GM12865 (cell line): ENCODE measurements at places on chromosomes 5 and 9.

DNA sequence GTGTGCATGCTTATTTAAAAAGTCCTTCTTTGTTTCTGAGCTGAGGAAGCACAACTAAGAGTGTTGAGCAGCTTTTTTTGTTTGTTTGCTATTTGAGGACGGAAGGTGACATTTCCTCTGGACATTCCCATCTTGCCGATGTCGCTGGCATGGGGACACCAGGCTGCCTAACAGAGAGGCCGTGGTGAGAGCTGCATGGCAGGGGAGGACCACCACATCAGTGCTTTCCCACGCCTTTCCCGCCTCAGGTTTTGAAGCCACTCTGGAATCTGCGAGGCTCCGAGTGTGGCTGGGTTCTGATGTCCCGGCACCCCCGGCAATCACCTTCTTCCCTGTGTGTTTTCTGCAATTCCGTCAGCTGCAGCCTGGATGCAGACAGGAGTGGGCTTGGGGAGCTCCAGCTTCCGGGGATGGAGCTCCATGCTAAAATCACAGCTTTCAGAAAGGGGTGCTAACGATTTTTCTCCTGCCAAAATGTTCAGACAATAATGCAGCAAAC is 259.8 kb upstream of the IRX4 start:
- no peak for DNase-seq

- no peak for DNase-seq
Observed at GRCh38 chr9:105884416-105884815, 190.1 kb downstream of the TMEM38B start.

DNA sequence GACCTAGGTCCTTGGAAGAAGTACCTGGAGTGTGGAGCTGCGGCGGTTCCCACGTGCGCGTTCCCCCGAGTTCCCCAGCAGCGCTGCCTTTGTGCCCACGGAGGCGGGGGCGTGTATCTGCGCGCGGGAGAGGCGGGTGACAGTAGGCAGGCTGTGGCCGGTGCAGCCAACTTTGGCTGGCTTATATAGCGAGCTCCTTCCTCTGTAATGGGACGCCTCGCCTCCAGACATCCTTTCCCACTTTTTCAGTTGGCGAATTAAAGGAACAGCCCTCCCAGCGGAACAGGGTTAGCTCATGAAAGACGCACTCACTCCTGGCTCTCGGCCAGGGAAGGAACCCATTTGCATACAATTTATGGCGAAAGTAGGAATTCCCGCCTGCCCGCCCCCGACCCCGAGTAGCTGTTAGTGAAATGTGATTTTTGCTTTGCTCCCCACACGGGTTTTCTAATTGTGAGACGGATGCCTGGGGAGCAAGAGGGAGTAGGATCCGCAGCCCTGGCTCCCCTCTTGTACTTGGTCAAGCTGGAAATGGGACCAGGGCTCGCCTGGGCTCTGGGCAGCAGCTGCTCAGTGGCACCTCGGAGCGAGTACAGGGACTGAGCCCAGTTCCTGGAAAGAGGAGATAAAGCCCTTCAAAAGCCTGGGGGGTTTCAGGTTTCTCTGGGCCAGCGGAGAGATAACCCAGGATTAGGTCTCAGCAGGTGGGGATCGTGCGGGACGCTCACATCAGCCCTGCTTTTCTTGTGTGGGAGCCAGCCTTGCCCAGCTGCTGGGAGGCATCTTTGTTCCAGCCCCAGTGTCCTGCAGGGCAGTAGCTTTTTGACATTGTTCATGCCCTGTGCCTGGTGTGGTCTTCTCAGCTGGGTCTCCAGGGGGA is at the start of gene TNC:
TSS of gene TNC (minus strand) at position 159 of the 880 bp plus-strand sequence. CDS start 27,139 bp downstream, outside the sequence.
- DNase-seq: no peak

- no peak for DNase-seq
Observed at GRCh38 chr9:85704744-85705143, 37.0 kb downstream of the AGTPBP1 start.

DNA sequence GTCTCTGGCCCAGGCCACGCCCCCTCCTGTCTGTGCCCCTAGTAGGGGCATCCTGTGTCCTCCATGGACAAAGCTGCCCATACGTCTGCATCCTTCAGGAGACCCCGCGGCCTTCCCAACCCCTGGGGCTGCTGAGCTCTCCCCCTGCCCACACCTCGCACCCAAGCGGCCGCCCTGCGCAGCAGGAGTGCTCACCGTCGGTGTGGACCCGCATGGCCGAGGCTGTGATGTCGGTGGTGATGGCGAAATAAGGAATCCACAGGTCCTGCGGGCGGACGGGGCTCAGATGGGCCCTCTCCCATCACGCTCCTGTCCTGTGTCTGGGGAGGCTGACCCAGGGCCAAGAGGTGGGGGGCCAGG is 4.8 kb upstream of the NSMF start:
- no peak for DNase-seq

- peak; percentile 73 for DNase-seq
Observed at GRCh38 chr9:27572566-27572917, 739 bp downstream of the C9orf72 start.

DNA sequence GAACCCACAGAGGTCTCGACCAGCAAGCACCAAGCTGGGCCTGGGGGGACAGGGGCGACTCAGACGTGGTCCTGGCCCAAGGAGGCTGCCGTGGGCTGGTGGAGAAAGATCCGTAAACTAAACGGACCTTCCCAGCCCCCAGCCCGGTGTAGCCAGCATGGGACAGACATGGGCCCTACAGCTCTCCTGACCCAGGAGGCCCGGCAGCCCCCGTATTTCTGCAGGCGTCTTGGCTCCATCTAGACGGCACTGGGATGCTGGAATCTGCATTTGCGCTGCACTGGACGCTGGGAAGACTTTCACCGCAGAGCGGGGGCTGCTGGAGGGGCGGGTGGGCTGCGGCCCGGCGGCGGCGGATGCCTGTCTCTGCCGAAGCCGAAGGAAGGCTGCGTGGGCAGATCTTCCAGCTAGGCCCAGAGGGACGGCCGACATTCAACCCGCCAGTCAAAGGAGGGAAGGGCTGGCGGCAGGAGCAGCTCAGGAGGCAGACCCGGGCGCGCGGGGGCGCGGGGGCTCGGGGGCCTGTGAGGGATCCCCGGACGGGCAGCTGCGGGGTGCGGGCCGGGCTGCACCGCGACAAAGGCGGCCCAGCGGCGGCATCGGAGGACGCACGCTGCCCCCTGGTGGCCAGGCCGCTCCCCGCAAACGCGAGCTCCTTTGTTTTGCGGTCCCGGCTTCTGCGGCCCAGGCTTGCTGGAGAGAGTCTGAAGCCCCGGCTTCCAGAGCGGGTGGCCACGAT is 266.2 kb downstream of the NSG2 start:
- peak; percentile 73 for DNase-seq

DNA sequence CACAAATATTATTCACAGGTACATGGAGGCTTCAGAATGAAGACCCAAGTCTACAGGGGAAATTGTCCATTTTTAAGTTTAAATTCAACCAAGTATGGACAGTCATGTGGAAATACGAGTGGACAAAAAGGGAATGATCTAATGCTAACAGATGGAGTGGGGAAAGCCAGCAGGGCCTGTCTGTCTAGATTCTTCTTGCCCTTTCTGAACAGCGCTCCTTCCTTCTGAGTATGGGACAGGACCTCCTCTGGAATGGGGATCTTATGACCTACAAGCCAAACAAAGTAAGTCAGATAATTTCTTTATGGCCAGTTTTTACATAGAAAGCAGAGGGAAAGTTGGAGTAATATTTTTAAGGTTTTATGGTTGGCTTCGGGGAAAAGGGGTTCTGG is 119.8 kb upstream of the NEK6 start:
- peak; percentile 35 for DNase-seq

DNA sequence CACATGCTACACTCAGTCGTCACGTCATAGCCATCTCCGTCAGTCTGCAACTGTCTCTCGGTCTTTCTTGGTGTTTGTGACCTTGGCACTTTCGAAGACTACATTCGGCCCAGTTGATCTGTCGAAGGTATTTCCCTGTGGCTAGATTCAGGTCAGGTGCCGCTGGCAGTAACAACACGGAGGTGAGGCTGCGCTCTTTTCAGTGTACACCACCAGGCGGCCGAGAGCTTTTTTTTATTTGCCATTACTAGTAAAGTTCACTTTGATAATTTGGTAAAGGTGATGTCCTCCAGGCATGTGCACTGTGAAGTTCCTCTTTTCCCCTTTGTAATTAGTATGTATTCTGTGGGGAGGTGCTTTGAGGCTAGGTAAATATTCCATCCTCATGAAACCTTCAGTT is 49.7 kb downstream of the RNF130 start:
- DNase-seq: no peak
